ENCODE measurements at places on chromosomes 7 and 10. TPM values are rescaled to one million over a fixed set of nuclear protein-coding genes. Genes with fewer than 3 reads are reported as not detected.

The FLNC gene
- 92.8 TPM for total RNA-seq

The ADAM22 gene
- total RNA-seq = 42.2 TPM

The RSPH10B2 gene
- not detected for total RNA-seq

The ANKRD30A gene
- not detected for total RNA-seq

The PNLIPRP1 gene
- total RNA-seq = not detected

The CBLL1 gene
- 29.1 TPM for total RNA-seq

The ZNF365 gene
- 2.9 TPM for total RNA-seq

The CNNM1 gene
- total RNA-seq = 2.4 TPM

The TSPAN33 gene
- total RNA-seq = 6.5 TPM

The GJD4 gene
- total RNA-seq = not detected

The ORAI2 gene
- total RNA-seq = 41.8 TPM

The SH2B2 gene
- total RNA-seq = 16.7 TPM

The ANKRD7 gene
- 4.4 TPM for total RNA-seq

The TNKS2 gene
- 108 TPM for total RNA-seq

The IKZF1 gene
- 4.4 TPM for total RNA-seq

The FAM25C gene
- not detected for total RNA-seq

The CFAP46 gene
- 7.5 TPM for total RNA-seq

The TSPAN13 gene
- 26.9 TPM for total RNA-seq

The HYAL4 gene
- not detected for total RNA-seq

The CDC14C gene
- 0.22 TPM for total RNA-seq

The SLC25A28 gene
- 17.3 TPM for total RNA-seq
